ENCODE measurements at places on chromosomes 5 and 9.

- no peak for DNase-seq
These were observed 1249.0 kb upstream of the CDH18 start for GRCh38 chr5:21236971-21237427.

GRCh38 chr5:136094913-136095641 lies 37.6 kb upstream of the SMAD5 start:
- DNase-seq, result no peak

DNA sequence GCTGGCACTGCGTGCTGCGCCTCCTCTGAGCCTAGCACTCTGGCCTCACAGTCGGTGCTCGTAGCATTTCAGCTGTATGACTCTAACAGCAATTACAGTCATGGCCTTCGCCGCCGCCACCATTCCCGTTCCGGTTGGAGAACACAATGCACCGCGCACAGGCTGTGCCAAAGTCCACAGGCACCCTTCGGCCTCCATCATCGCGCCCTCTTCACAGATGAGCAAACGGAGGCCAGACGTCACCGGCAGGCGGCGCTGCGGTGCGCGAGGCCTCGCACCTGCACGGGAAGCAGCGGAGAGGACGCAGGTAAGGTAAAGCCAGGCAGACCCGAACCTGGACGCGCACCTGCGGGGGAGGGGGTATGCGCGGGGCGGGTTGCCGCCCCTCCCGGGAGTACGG lies 128.9 kb downstream of the BARX1 start:
- no peak for DNase-seq

DNA sequence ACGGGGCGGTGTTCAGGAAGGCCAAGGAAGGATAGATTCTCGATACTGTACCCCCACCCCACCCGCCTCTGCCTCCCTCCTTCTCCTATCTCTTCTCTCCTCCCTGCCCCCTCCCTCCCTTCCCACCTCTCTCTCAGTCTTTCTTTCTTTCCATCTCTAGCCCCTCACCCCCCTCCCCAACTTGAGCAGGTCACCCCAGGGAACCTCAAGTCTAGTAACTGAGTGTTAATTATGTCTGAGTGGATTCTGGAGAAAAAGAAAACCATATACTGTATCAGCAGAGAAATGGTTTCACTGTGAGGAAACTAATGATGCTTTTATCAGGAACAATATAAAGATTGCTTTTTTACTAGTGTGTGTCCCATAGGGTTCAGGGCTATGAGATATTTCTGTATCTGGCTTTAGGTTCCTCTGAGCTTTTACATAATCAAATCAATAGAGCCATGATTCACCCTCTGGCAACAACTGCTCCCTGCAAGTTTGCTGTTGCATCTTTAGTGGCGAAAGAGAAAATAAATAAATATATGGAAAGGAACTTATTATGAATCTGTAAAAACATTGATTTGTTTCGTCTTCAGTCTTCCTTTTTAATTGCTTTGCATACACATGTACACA lies 639.7 kb downstream of the CCDC171 start:
- no peak for DNase-seq

DNA sequence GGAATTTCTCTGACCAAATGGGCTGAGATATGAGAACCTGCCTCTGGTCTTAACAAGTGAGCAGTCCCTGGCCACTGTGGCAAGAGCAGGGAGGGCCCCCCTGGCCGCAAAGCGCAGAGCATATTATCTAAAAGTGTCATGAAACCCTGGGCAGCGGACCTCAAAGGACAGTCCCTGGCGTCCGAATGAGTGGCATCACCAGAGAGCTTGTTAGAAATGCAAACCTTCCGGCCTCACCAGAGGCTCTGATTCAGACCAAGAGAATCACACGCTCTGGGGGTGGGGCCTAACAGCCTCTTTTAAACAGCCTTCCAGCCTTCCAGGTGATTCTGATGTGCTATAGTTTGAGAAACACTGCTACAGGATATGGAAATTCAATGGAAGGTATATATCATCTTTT lies 10.9 kb downstream of the PTPN3 start:
- no peak for DNase-seq

- DNase-seq, result no peak
These were observed 10.0 kb downstream of the TCF7 start for GRCh38 chr5:134124289-134125038.

DNA sequence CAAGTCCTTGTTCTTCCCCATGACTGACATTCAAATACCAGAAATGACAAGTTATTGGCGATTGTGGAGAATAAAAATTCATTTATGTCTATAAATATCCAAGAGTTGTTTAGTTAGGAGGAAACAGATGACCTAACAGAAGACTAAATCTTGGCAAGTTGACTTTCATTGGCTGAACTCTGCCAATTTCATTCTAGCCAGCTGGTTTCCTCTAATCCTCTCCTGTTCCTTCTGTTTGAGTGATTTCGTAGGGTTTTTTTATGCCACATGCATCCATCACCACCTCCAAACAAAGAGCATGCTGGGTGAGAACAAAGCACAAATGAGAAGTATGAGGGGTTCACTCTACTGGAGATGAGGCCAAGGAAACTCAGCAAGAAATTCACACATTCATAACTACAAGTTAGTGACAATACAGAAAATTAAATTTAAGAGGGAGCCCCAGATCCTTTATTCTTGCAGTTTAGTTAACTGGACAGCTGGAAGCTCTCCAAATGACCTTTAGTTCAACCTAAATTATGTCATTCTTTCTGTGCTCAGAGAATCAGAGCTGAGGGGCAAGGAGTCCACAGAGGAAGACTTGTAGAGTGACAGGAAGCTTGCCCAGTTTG lies 932.0 kb downstream of the TLE4 start:
- DNase-seq, result no peak

DNA sequence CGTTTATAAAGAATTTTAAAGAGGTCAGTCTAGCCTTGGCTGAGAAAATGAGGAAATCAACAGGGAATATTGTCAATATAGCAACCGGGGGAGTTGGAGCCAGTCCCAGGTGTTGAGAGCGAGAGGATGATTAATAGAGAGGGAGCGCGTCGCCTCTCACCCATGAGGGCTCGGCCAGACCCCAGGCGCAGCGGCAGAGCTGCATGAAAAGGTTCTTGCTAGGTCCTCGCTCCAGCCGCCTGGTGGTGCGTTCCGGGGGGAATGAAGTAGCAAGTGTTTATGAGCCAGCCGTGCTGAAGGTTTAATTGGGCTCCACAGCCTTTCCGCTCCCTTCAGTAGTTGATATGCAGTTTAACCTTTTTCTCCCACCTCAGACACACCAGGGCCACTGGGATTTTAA lies 167.3 kb upstream of the IRX1 start:
- DNase-seq, result no peak

GRCh38 chr9:72665421-72665820 lies 144.0 kb downstream of the TMC1 start:
- DNase-seq, result no peak

- DNase-seq, result no peak
These were observed 322.1 kb upstream of the SLC30A5 start for GRCh38 chr5:68771732-68772131.
